ENCODE measurements at places on chromosomes 1 and 21.

DNA sequence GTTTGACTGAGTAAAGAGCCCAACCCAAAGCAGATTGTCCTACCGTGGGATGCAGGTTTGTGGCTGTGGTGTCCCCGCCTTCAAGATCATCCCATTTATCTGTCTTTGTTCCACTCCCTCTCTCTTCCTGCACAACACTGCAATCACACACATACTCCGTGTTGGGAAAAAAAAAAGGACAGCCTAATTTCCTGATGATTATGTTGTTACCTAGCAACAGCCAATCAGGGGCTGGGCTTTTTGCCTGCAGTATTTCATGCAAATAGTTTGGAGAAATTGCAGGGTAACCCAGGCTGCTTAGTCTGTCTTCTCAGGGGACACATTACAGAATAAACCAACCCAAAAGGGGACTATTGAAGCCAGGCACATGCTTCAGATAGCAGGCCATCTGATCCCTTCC, 38.3 kb downstream of the PHC2 start:
- no peak for DNase-seq

- no peak for DNase-seq
These were observed 97.6 kb downstream of the ATP1A1 start for GRCh38 chr1:116470671-116471070.

- DNase-seq: peak; percentile 60
These were observed at the start of gene SLAMF1 for GRCh38 chr1:160646711-160647328. TSS of gene SLAMF1 (minus strand) at chr1:160647044. CDS start at chr1:160646945, 99 bp downstream.

GRCh38 chr1:82411605-82412004, 610.9 kb downstream of the ADGRL2 start:
- DNase-seq: no peak

DNA sequence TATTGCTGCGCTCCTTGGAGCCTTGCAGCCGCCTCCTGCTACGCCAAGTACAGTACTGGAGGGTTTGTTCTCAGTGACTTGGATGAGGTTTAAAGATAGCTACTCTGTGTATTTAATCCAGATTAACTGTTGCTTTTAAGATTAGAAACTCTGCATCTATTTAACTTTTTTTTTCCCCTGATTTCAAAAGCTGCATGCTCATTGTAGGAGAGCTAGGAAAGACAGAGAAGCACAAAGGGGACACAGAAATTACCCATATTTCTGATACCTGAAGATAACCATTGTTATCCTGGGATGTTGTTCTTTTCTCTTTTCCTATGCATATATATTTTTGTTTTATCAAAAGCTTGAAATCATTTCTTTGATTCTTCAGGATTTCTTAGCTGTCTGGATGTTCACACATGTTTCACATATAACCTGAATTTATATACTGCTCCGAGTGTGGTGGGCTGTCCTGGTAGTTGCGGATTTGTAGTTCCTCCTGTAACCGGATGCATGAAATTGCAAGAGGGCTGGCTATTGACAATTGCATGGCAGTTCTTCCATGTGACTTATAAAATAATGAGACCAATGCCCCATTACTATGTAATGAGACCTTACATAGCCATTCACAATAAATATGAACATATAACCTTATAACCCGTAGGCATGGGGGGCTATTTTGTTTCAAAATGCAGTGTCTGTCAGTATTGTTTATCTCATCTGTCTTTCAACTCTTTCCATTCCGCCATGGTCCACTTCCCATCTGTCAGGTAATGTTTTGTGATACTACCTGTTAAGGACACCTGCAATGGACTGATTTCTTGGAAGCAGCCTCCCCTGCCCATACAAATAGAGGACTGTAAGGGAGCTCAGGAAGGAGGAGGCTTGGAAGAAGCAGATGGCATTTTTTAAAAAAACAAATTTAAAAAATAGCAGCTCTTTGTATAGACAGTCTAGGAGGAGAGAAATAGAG, 1.4 kb downstream of the RAVER2 start:
- no peak for DNase-seq

DNA sequence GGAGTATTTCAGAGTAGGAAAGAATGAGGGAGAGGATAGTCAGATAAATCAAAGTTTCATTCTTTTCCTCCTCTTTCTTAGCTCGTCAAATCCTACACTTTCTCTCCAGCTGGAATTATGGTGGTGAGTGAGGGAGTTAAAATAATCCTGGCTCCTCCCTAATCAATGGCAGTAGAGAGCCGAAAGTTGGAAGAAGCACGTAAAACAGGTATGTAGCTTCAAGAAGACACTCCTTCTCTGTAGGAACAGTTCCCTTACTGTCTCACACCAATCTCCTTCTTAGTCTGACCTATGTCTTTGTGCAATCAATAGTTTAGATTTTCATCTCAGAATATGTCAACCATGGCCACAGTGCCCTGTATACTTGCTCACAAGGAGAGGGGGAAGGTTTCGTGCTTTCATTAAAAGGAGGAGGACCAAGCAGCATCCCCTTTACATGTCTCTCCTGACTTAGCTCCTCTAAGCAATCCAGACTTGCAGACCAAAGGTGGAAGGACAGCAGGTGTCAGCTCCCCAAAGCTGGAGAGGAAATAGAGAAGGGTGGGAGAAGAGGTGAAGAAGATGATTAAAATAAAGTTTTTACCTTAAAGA, 878 bp downstream of the MINDY1 start:
- no peak for DNase-seq

- peak; percentile 47 for DNase-seq
These were observed 31.2 kb upstream of the MORC3 start for GRCh38 chr21:36288651-36289243.

DNA sequence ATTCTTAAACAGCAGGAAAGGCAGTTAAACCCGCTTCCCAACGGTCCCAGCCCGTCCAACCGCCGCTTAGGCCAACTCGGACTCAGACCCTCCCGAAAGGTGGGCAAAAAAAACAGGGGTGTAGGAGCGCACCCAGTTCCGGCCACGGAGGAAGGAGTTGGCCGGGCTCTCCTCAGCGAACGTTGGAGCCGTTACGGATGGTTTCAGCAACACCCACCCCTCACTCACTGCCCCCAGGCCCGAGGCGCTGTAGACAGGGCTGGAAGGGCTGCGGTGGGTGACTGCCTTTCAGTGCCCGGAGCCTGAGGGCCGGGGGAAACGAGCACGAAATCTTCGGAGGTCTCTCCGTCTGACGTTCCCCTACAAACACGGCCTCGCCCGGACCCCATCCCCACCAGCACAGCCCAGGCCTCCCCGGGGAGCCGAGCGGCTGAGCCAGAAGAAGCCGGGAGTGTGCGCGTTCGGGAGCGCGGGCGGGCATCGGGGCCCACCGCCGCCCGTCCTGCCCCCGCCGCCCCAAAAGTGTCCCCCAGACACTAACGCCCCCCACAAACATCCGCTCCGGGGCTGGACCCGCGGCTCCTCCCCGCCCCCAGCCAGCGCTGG, 1.3 kb downstream of the KDM5B start:
- peak; percentile 13 for DNase-seq

DNA sequence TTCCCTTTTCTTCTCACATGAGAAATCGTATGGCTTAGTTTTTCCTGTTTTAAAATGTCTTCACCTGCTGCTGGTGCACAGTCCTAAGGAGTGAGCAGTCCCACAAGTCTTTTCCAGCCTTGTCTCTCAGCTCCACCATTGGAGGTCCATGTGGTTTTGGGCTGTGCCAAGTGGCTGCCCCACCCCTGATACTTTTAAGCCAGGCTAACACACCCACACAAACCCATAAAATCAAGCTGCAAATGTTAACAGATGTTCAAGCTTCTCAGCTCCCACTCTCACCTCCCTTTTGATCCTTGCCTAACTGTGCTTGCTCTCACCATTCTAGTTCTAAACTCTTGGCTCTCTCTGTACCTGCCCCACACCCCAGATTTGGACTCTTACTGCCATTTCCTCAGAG, 74.5 kb upstream of the COL24A1 start:
- no peak for DNase-seq

GRCh38 chr21:26888256-26888655, 43.0 kb upstream of the ADAMTS1 start:
- no peak for DNase-seq

DNA sequence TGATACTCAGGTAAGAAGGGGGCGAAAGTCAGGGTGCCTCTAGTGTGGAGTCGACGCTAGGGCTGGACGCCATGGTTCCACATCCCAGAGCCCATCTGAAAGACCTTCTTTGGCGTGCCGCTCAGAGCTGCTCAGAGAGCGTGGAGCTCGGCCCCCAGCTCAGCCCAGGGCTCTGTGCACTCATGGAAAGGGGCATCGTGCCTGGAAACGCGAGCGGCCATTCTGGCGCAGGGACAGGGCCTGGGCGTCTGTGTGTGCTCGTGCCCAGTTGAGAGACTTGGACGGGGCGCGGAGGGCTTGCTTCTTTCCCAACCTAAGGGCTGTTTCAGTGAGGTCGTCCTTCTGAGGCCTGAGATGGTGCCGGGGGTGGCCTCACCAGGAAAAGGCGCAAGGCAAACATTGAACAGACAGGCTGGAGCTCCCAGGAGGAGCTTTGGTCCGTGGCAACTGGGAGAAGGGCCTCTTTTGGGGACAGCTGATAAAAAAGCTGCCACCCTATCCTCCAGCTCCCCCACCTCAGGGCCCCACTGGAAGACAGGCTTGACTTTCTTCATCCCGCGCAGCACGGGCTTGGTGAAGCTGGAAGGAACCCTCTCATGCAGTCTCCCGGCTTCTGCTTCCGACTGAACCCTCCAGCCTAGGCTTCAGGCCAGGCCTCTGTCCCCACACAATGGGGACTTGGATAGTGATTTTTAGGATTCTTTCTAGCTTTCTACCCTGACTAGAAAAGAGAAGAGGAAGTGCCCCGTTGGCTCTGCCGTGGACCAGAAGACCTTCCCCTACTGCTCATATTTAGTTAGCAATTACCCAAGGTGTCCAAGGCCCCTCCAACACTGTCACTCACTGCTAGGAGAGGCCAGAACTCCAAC, 77.1 kb downstream of the CD58 start:
- no peak for DNase-seq

DNA sequence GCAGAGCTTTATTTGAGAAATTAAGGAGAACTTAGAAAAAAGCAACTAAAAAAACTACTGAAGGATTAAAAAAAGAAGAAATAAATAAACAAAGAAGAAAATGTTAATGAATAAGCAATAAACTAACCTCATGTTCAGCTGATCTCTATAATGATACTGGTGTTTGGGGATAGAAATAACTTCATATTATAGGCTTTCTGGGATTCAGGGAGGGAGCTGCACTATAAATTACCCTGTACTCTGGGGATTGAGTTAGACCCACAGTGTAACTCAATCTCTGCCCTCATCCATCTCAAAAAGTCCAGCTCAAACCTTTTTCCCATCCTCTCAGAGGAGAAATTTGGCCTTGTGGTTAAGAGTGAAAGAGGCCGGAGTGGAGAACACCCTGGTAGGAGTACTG, 33.8 kb upstream of the CCN1 start:
- DNase-seq: no peak

GRCh38 chr1:92817986-92818764, 13.7 kb upstream of the RPL5 start:
- peak; percentile 46 for DNase-seq

DNA sequence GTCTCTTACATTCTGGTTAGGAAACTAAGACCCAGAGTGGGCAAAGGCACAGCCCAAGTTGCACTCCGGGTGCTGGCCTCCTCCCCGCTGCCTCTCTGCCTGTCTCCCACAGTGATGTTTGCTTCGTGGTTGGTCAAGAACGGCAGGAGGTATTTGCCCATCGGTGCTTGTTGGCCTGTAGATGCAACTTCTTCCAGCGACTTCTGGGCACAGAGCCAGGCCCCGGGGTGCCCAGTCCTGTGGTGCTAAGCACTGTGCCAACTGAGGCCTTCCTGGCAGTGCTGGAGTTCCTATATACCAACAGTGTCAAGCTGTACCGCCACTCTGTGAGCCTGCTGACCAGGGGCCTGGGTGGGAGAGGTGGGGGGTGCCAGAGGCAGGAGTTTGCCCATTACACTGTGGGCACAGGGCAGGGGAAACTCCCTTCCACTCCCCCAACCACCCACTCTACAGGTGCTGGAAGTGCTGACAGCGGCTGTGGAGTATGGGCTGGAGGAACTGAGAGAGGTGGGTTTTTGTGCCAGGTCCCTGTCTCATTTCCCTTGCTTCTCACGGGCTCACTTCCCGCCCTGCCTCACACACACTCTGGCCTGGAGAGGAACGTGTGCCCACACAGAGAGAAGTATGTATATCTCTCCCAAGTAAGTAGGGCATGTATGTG, 1.9 kb downstream of the BTBD19 start:
- DNase-seq: peak; percentile 61

- DNase-seq: no peak
These were observed 1.3 kb upstream of the SLC6A17 start for GRCh38 chr1:110148961-110149360.

DNA sequence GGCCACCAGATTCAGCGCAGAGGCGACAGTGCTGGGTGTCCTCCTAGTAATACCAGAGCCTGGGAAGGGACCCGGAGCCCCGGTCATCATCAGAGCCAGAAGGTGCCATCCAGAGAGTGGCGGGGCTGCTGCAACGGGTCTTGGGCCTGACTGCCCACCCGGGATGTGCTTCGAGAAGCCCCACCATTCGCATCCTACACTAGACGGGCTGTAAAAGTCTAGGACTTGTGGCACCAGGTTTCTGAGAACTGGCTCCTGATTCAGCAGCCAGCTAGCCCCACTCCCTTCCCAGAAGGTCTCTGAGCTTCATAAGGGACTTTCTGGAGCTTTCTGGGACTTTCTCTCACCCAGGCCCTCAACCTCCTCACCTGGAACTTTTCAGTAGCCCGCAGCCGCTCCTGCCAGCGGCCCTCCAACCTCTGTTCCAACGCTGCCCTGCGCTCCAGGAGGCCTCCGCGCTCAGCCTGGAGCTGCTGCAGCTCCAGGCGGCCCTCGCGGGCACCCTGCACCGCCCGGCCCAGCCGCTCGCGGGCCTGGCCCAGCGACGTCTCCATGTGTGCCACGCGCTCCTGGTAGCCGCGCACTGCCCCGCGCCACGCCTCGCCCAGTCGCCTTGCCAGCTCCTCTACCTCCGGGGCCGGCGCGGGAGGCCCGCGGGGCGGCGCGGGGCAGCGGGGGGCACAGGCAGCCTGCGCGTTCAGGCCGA, 940 bp downstream of the NES start:
- DNase-seq: no peak

- no peak for DNase-seq
These were observed 51.1 kb downstream of the KCNH1 start for GRCh38 chr1:211082824-211083223.

GRCh38 chr1:234398849-234399381, 25.7 kb downstream of the COA6 start:
- DNase-seq: no peak

DNA sequence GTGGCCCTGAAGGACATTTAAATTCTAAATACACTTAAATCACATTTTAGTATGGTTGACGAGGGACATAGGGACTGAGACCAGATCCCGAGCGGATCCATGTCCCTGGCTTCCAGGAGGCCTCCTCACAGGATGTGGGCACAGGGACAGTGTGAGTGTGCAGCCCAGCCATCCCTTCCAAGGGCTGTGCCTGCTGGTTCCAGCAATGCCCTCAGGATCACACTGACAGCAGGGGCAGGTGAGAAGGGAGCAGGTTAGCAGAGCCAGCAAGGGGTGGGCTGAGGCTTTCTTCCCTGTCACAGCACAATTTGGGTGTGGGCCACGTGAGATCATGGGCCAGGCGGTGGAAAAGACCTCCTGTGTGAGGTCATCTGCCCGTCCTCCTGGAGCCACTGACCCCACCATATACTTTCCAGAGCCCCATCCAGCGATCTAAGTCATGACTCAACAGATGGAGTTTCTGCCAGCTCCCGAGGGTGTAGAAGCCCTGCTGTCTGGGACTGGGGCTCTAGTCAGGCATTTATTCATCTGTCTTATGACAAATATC, 37.0 kb upstream of the PRSS38 start:
- DNase-seq: no peak

- DNase-seq: no peak
These were observed 164.1 kb downstream of the GALNT2 start for GRCh38 chr1:230230948-230231773.
